ENCODE measurements at places on chromosomes 6 and 20.

GRCh38 chr6:73769976-73770375, 74.0 kb downstream of the CD109 start:
- no peak for DNase-seq

GRCh38 chr6:132060591-132060990, 109.4 kb upstream of the CCN2 start:
- no peak for DNase-seq

GRCh38 chr6:156028335-156029131, 572.9 kb upstream of the NOX3 start:
- peak; percentile 11 for DNase-seq

- DNase-seq: no peak
Observed at GRCh38 chr6:139355777-139356445, 18.5 kb downstream of the CITED2 start.

DNA sequence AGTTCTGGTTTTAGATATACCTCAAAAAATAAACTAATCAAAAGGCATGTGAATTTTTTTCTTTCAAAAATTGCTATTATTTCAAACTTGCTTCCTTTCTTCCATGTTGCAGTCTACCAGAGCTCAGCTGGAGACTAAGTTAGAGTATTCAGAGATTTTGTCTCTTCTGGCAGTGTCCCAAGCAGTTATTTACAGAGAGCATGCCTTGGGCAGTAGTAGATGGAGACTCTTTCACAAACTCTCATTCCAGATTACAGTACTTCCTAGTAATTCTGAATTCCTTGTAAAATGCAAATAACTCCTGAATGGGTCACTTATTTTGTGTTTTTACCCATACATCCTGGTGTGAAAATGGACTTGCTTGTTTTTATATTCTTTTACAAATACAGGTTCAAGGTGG, 703.4 kb downstream of the EPHA7 start:
- DNase-seq: no peak

DNA sequence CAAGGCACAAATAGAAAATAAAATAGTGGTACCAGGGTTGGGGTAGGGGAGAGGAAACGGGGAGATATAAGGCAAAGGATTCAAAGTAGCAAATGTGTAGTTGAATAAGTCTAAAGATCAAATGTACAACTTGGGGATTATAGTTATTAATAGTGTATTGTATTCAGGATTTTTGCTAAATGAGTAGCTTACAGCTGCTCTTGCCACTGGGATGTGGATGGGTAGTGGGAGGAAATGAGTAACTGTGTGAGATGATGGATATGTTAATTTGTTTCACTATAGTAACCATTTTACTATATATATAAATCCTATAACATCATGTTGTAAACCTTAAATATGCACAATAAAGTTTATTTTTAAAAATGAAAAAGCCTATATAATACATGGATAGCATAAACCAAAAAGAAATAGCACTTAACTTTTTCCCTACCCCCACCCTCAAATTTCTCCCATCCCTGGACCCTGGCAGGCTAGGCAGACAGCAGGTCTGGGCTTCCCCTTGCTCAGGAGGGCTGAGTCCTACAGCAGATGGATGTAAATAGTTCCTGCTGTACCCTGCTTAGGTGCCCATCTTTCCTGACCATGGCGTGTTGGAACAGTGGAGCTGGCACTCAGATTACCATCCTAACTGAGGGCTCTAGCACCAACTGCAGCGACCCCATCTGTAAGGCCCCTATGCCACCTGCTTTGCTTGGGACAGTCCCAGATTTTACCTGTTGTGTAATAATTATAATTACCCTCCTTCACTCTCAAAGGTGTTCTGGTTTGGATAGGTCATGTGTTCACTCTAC, 28.6 kb upstream of the PBOV1 start:
- DNase-seq: no peak

GRCh38 chr6:6717953-6718352, 129.4 kb downstream of the LY86 start:
- no peak for DNase-seq

GRCh38 chr6:91299544-91300491, 712.9 kb upstream of the MAP3K7 start:
- peak; percentile 5 for DNase-seq

DNA sequence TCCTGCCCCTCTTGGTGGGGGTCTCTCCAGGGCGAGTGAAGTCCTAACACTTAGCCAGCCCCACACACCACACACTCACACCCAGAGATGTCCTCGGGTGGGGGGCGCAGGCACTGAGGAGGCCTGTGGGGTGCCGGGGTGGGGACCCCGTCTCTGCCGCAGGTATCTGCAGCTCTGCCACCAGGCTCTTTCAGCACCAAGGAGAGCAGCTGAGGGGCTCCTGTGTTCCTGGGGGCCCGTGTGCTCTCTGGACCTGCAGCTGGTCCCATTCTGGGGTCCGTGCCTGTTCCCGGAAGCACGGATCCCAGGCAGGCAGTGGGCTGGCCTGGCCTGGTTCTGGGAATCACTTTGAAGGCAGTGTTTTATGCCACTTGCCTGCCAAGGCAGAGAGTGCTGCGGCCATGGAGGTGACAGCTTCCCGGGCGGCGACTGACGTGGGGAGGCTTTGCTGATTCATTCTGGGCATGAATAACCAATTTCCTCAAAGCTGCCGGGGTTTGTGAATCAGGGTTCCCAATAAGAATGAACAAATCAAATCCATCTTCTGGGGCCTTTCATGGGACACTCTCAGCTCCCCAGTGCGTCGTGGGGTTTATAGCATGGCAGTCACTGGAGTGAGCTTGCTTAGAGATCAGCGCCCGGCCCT, 54.4 kb upstream of the SLCO4A1 start:
- no peak for DNase-seq

- no peak for DNase-seq
Observed at GRCh38 chr6:26268659-26269402, 96.2 kb upstream of the BTN3A2 start.

GRCh38 chr6:7201732-7202541, 94.2 kb downstream of the RREB1 start:
- DNase-seq: peak; percentile 81

DNA sequence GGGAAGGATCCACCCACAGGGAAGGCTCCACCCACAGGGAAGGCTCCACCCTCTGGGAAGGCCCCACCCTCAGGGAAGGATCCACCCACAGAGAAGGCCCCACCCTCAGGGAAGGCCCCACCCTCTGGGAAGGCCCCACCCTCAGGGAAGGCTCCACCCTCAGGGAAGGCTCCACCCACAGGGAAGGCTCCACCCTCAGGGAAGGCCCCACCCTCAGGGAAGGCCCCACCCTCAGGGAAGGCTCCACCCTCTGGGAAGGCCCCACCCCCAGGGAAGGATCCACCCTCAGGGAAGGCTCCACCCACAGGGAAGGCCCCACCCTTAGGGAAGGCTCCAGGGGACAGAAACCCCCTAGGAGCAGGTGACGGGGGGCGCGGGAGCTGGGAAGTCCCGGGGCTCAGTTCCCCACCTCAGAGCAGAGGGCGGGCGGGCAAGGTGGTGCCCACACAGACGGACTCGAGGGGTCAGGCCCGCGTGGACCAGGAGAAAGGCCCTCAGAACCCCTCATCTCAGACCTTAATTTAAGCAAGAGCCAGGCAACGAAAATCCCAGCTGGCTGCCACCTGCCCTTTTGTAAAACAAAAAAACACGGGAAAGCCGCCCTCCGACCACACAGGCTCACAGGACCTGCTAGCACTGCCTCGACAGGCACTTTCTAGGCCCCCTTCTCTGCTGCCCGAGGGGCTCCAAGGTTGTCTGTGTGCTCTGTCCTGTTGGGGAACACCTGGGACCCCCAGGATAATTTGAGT, 39.7 kb downstream of the KCNQ2 start:
- DNase-seq: no peak

DNA sequence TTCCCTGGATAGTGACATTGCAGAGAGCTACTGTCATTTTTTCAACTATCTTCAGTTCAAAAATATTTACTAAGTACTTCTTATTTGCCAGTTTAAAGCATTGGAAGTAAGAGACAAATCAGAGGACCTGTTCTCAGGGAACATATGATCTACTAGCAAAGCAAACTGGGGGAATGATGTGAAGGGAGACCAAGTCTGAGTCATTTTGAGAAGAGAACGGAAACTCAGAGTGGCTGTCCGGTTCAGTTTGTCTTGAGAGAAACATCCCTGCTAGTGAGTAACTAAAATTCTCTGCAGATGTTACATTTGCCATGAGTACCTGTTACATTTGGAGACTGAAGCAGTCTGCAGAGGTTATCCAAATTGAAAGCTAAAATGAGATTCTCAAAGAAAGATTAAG, 118.3 kb downstream of the KCNQ5 start:
- no peak for DNase-seq

DNA sequence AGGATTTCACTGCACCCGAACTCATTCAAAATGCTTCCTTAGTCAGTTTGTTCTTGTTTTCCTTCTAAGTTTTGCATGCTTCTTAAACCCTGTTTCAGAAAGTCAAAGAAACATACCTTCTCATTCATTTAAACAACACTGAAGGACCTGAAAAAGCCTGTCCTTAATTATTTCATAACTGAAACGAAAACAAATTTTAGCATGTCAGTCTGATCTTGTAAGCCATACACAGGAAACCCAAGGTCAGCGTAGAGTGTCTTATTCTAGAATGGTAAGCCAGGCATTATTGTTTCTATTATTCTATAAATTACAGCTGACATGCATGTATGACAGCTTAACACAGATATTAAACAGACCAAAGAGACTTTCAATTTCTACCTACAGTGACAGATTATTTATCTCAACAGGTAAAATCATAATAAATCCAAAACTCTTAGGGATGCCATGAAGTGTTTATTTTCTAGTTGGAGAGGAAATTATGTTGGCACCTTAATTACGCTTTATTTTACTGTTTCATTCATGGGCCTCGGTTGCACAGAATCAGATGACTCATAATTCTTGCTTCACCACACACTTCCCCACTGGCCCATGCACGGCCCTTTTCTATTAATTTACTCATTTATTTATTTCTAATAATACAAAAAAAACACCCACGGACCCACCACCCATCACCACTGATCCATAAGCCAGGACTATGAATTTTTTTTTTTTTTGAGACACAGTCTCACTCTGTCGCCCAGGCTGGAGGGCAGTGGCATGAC, 39.3 kb upstream of the DUSP22 start:
- DNase-seq: no peak

GRCh38 chr20:38325905-38326304, 20.4 kb upstream of the LBP start:
- no peak for DNase-seq

DNA sequence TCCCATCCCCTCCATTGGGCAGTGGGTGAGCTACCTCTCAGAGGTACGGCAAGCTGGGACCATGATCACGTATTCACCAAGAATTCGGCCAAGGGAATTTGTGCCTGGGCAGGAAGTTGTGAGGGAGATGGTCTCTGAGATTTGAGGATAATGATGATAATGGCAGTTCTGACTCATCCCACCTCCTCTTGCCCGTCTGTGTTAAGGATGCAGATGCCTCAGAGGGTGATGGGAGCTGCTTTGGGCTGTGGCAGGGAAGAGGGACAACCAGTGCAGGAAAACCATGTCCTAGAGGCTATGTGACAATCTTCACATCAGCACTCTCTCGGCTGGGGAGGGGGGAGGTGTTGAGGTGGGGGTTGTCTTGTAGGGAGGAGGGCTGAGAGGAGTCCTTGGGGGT, 4.3 kb downstream of the TGM6 start:
- peak; percentile 49 for DNase-seq

- peak; percentile 33 for DNase-seq
Observed at GRCh38 chr20:15759594-15759993, 813.7 kb downstream of the KIF16B start.

GRCh38 chr6:137033828-137034227, 10.9 kb downstream of the IL20RA start:
- DNase-seq: no peak

GRCh38 chr6:116667623-116668022, 943 bp downstream of the ZUP1 start:
- no peak for DNase-seq

DNA sequence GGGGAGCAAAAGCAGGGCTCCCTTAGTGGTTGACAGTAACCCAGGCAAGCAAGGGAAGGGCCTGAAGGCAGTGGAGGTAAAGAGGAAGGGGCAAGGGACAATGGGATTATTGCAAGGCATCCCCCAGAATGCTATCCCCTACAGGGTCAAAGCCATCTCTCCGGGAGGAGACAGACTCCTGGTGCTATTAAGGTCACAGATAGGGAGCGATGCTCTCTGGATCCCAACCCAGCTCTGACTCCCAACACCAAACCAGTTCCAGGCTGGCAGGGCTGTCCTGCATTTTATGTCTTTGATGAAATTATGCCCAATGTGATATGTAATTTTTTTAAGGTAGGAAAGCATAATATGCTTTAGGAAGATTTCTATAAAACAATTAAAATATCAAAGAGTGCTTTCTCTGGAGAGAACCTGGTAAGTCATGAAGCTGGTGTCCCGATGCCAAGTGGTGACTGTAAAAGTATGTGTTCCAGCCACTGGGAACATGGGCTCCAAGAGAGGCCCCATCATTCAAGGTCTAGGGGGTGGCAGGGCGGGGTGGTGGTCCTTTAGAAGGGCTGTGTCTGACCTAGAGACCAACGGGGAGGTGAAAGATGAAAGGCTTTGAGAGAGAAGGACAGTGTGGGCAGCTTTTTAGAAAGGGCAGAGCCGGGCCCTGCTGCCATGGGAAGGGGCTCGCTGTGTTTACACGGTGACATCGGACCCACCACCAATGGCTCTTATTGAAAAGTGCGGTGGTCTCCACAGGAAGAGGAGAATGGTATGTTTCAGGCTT, 276.5 kb downstream of the CDC5L start:
- no peak for DNase-seq

DNA sequence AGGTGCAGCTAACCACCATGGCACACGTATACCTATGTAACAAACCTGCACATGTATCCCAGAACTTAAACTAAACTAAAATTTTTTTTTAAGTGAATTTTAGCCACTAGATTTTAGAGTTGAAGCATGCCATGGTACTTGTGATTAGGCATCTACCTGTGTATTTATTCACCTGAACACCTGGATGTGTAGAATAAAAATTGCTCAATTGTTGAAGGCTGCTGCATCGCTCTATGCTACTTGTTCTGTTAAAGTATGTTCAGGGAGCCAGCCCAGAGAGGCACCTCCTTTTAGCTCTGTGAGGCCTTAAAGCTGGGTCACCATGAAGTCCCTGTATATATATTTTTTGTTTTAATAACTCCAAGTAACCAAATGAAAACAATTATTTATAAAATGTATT, 28.3 kb downstream of the SLC22A3 start:
- no peak for DNase-seq

- no peak for DNase-seq
Observed at GRCh38 chr6:74654296-74654695, 551.6 kb downstream of the COL12A1 start.

- no peak for DNase-seq
Observed at GRCh38 chr6:156434795-156435190, 342.4 kb upstream of the ARID1B start.

DNA sequence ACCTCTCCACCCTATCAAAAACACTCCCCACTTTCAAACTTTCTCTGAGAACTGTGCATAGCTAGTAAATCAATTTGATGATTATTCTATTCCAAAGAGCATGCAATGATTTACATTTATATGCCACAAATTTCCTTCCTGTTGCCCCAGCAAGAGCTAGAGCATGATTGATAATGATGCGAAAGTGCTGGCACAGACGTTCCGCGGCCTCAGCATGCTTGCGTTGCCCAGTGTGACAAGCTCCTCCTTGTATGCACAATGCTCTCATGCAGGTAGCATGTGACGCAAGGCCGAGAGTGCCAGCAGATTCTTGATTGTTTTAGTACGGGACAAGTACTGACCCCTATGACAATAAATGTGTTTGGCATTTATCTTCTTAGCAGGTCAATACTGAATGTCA, 696.3 kb upstream of the SLC35B3 start:
- DNase-seq: no peak

GRCh38 chr6:85866370-85866730, 223.7 kb upstream of the SYNCRIP start:
- DNase-seq: no peak

All from Ammon's horn (tissue), 1 donor.